ENCODE measurements at places on chromosomes 12 and 14. TPM values are rescaled to one million over a fixed set of nuclear protein-coding genes. Genes with fewer than 3 reads are reported as not detected.

DNA sequence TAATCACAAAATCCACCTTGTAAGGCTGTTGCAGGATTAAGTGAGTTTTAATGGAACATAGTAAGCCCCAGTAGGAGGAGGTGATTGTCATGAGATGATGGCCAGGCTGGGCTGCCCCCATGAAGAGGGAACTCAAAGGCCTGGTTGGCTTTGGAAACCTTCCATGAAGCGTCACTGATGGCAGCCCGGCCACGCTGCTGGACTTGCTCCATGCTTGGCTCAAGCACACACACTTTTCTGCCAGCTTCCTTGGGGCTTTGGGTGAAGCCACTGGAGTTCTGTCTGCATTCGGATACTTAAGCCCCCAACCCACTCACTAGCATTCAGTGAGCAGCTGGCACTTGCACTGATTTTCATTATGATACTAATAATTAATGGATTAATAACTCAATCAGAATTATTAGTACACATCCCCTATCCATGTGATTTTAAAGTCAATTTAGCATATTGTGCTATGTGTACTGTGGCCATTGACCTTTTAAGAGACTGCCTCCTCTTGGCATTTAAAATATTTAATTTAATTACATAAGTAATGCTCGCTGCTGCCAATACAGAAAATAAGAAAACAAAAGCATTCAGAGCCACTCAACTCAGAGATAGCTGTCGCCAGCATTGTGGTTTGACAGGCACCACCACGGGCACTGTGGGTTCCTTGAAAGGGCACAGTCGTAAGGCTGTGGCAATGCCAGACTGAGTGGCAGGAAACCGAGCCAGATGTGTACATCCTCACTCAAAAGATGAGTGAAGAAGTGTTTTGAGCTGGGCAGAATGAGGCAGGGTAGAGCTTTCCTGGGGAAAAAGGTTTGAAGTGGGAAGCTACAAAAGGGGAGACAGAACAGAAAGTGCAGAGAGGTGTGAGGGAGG, 15.9 kb downstream of the KRT85 start:
- DNase-seq = no peak

HCAR1 gene
- total RNA-seq = 5.2 TPM

GRCh38 chr14:99909513-99910064, 116.4 kb downstream of the EML1 start:
- no peak for DNase-seq

GRCh38 chr12:15932327-15932726, 21.2 kb downstream of the DERA start:
- DNase-seq = no peak

KRT77 gene
- not detected for total RNA-seq

JKAMP gene
- 31.0 TPM for total RNA-seq

DNA sequence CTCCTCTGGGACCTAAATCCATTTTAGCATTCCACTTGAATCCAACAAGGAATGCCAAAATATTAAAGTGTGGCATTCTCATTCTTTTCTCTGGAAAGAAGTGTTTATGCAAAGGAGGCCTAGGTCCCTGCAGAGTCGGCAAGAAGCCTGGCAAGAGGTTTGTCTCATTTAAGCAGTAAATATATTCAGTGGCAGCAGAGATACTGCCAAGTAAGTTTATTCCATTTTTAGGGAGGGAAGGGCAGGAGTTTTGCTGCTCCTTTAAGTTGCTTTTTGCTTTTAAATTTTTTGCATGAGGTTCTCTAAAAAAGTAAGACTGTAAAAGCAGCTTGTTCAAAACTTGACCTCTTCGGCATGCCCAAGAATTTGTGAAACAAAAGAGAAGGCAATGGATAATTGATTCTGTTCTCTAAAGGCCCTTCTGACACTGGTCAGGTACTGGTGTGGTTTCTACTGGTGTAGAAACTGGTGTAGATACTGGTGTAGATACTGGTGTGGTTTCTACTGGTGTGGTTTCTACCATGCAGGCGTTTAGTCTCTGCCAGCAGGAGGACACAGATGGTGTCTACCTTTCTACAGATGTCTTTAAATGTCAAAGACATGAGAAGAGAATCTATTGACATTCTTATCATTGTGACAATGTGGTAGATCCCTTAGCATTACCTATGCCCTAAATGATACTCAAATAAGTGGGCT, 107.3 kb downstream of the SAMD4A start:
- DNase-seq = no peak

DNA sequence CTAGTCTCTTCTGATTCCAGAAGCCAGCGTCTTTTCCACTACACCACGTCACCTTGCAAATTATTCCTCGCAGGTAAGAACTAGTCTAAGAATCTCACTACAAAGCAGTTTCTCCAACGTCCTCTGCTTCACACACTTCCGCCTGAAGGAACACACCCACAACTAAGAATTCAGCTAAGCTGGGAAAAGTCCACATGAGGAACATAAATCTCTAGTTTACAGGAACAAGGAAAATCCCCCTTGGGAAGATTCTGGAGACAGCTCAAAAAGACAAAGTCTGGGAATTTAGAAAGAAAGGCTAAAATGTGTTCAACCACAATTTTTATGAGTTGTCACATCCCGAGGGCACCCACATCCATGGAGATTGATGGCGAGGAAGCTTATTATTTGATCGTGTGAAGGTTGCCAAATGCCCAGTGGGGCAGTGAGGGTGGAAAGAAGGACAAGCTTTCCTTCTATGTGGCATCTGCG, 780.2 kb upstream of the TBX3 start:
- no peak for DNase-seq

KCNA5 gene
- not detected for total RNA-seq

RERGL gene
- not detected for total RNA-seq

NGB gene
- total RNA-seq = not detected

DNA sequence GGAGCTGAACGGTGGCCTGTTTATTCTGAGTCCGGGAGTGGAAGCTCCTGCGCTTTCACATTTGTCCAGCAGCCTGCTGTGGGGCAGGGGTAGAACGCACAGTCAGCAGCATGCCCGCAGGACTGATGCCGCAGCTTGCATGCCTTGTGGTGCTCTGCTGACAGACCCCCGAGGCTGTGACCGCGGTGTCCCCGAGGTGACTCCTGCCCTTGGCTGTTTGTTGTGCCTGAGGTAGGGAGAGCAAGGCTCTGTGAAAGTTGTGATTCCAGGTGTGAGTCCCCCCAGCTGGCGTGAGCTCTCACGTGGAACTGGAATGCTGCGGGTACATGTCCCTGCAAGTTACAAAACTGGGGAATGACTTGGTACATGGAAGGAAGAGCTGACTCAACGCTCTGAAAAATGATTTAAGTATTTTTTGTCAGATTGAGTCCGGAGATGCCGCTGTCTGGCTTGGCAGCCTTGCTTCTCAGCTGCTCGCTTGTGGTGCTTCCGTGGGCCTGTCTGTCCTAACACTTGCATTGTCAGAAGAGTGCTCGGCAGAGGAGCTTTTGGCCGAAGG, 18.1 kb downstream of the MLXIP start:
- DNase-seq = no peak

DNA sequence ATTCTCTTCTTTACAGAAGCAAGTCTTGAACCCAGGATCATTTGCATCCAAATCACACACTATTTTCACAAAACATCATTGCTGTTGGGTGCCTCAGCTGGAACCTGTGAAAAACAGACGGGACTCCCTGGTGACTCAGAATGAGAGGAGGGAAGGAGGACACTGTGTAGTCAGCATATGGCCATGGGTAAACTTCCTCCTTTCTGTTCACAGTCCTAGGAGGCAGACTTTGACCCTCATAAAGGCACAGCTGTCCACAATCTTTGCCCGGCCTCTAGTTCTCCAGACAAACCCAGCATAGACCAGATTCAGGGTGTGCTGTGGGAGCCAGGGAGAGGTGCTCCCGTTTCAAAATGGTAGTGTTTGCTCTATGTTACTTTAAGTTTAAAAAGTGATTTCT, 62.0 kb downstream of the DYRK2 start:
- peak; percentile 79 for DNase-seq

- no peak for DNase-seq
Measured at GRCh38 chr12:128815779-128816642, 7.7 kb downstream of the SLC15A4 start.

- DNase-seq = no peak
Measured at GRCh38 chr14:89373185-89373584, 43.8 kb downstream of the FOXN3 start.

CPSF6 gene
- 124 TPM for total RNA-seq

DNA sequence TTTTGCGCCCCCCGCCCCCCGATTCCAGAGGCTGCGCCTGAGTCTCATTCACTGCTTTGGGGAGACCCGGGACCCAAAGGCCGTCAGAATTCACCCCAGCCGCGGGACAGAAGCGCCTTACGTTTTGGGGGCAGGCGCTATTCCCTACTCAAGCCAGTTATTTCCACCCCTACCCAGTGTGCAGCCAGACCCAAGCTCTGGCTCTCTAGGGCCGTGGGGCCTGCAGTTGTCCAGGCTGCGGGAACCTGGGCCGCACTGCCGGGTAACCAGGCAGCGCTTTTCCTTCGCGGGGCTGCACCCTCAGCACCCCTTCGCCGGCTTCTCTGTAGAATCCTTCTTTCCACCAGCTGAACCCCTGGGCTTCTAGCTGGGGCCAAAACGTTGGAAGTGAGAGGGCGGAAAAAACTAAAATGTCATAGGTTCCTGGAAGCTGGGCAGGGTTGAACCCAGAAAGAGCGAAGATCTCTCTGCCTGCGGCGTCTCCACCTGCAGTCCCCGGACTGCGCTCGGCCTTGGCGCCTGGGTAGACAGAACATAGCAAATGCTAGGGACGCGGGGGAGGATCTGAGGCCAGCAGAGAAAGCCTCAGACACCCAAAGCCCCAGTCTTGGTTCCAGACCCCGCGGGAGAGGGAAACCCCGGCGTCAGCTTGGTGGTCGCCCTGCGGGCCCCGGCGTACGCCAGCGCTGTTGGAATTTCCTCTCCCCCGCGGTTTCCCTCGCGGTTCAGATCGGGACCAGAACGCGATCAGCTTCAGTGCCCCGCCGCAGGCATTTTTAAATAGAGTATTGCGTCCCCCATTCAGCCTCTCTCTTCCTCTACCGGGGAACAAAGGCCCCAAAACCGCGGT, 18.3 kb downstream of the TBX3 start:
- no peak for DNase-seq

CLEC1A gene
- not detected for total RNA-seq

- DNase-seq = no peak
Measured at GRCh38 chr12:81174664-81175063, 96.8 kb downstream of the ACSS3 start.

GRCh38 chr12:47077206-47078085, 2.0 kb upstream of the PCED1B start:
- DNase-seq = no peak

ACSS3 gene
- total RNA-seq = 0.95 TPM

BDKRB1 gene
- not detected for total RNA-seq

RASAL1 gene
- total RNA-seq = not detected

DNA sequence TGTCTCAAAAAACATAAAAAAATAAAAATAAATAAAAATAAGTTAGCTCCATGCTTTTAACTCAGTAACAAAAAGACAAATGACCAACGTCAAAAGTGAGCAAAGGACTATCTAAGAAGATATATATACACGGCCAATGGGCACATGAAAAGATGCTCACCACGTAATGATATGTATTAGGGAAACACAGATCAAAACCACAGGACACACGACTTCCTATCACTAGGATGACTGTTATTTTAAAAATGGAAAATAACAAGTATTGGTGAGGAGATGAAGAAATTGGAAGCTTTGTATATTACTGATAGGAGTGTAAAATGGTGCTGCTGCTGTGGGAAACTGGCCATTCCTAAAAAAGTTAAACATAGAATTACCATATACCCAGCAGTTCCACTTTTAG, 20.2 kb upstream of the P2RX7 start:
- DNase-seq = no peak

DNA sequence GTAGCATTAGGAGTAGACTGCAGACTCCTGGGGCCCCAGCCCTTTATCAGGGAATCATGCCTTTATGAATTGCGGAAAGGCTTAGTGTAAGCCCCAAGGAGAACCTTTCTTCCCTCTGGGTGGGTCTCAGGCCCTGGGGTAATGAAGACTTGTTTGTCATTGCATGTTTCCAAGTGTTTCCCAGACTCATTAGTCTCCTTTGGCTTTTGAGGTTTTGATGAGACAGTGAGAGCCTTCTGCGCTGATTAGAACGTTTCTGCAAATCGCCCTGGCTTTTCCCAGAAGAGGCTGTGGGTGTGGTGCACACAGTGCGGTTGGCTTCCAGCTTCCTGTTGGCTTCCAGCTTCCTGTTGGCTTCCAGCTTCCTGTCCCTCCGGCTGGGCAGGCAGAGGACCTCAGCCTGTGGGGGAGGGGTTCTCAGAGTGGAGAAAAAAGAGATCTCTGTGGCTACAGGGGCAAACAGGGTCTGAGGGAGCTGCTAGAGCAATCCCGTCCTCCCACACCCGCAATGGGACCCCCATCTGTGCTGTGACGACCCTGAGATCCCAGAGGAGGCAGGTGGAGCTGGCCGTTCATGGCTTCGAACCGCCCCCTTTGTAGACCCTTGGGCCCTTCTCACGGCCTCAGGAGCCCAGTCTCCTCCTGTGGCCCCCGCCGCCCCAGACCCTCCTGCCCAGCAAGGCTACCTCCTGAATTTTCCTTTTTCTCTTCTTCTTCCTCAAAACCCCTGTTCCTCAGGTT, 42.1 kb downstream of the GPR68 start:
- no peak for DNase-seq

SERPINA10 gene
- 7.3 TPM for total RNA-seq

DNA sequence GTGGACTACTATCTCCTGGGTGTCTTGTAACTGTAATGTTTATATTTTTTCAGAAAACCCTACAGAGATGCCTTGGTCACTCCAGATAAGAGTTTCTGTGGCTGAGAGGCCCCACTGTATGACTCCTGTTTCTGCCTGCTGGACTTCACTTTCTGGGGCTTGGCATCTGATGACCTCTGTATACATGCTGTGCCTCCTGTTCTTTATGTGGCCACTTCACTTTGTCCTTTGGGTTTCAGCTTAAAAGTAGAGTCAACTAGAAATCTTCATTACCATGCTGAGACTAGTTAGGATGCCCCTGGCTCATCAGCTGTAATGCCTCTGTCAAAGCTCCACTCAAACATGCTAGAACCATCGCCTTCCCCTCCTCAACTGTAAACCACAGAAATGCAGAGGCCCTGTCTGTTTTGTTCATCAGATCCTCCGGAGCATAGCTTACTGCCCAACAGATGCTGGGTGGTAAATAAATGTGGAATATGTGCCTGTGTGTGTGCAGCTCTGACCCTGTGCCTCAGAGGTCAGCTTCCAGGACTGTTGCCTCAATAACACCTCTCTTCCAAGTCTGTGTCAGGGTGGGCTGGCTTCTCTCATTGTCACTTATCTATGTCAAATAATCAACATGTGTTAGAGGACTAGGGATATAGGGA, 25.5 kb downstream of the ZNF664 start:
- DNase-seq = no peak

SDR9C7 gene
- total RNA-seq = not detected

- peak; percentile 82 for DNase-seq
Measured at GRCh38 chr12:53251477-53252348, 16.4 kb upstream of the ESPL1 start.

INHBC gene
- total RNA-seq = not detected

KLRD1 gene
- 0.23 TPM for total RNA-seq

DNA sequence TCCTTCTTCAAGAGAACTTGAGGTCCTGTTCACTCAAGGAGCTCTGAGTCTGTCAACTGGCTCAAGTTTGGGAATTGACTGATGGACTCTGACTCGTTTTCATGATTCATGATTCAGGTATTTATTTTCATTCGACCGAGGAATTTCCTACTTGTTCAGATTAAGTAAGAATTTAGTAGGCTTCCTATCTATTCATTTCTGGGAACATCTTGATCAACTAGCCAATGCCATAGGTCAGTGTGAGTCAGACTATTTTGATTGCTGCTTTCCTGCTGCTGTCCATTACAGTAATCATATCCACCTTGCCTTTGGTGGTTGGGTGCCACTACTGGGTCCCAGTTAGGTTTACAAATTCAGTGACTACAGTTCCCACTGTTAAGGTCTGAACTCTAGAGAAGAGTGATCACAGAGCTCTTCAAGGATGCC, 6.1 kb downstream of the FAM186A start:
- no peak for DNase-seq

Data from Caco-2 (cell line).